Activated T-cell treated with anti-CD3 and anti-CD28 coated beads, Interleukin-2, amount 50 U/mL, for 72 hours (primary cell): ENCODE measurements at places on chromosomes 6 and 20.
A peak's percentile ranks its signal among the peaks of the same experiment; 100 is the strongest.

DNA sequence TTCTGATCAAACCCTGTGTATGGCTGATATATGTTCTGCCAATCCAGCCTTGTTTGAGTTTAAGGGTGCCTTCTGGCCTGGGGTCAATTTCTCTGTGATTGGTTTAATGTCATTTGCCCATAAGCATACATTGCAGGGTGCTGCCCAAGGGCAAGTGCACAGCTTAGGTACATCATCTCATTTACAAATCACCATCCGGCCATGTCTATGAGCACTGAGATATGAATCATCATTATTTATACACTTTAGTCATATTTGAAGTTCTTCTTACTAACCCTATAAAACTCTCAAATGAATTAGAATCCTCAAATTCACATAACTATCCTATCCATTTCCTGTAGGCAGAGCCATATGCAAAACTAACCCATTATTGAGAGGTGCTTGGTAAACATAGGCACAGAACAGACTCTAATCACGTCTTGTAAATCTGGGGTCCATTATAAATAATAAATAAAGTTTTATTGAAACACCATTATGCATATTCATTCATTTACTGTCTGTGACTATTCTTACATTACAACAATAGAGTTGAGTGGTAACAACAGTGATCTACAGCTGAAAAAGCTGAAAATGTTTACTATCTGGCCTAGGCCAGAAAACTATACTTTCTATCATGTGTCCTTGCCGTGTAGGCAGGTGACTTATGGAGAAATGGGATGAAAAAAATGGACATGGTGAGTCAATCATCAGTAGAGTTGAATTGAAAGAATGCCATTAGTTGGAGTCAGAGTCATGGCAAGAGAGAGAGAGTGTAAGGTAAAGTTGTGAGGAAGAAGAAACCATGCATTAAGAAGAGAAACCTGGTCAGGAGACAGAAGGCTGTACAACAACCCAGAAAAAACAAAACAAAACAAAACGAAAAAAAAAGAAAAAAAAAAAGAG lies 25.0 kb downstream of the KCNQ5 start:
- no peak for DNase-seq

GRCh38 chr6:38445336-38445735 lies 194.4 kb downstream of the BTBD9 start:
- DNase-seq: no peak

GRCh38 chr6:106098383-106099234 lies 12.5 kb downstream of the PRDM1 start:
- peak; percentile 86 for DNase-seq

DNA sequence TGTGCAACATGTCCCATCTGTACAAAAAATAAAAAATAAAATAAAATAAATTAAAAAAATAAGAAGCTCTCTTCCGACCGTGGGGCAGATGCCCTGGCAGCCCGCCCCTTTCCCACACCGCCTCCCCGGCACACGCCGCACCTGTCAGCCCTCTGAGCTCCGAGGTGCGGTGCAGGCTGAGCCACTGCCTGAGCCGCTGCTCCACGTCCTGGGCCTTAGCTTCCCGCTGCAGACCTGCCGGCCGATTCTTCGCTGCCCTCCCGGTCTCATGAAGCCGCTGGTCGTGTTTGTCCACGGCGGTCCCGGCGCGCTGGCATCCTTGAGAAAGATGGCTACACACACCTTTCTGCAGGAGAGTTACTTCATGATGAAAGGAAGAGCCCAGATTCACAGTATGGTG lies 10.7 kb upstream of the CLPSL2 start:
- DNase-seq: no peak

DNA sequence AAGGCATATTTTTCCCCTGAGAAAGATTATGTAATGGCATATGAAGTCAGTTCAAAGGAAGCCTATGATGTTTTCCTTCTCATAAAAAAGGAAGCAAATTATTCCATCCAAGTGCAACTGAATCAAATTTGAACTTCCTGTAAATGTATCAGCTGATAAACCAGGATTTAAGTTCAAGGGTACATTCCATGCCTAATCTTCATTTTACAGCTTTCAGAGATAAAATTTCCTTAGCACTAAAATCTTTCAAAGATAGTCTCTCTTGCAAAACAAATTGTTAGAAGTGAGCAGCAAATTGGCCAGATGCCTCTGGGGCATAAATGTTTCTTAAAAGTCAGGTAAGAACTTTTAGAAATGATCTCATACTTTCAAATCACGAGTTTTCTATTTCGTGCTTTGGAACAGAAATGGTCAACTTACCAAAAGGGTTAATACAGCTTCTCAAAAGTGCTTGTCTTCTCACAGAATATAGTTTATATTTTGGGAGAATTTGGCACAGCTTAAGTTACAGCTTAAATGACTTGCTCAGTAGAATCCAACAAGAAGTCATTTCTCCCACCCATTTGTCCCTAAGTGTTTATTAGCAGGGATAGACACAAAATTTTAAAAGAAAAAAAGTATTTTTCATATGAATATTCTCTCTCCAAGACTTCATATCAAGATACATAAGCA lies 2.7 kb upstream of the TCF21 start:
- DNase-seq: no peak

DNA sequence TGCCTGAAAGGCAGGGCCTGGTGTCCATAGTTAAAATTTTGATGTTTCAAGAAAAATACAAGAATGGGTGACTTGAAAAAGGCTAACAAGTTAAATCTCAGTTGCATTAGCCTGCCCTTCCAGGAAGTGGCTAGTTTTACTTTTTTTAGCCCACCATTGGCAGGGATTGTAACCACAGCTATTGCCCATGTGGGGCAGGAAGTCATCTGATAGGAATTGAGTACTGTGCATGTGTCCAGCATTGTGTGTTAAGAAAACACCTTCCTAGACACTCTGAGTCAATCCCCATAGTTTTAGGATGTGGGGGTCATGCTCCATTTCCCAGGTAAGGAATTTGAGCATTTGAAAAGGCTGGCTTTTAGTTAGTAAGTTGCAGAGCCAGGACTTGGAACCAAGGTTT lies 26.9 kb downstream of the LYRM2 start:
- DNase-seq: no peak

- no peak for DNase-seq
Measured at GRCh38 chr20:24617080-24617432, 147.6 kb downstream of the SYNDIG1 start.

GRCh38 chr6:157305670-157306653 lies 17.4 kb downstream of the TMEM242 start:
- DNase-seq: no peak

DNA sequence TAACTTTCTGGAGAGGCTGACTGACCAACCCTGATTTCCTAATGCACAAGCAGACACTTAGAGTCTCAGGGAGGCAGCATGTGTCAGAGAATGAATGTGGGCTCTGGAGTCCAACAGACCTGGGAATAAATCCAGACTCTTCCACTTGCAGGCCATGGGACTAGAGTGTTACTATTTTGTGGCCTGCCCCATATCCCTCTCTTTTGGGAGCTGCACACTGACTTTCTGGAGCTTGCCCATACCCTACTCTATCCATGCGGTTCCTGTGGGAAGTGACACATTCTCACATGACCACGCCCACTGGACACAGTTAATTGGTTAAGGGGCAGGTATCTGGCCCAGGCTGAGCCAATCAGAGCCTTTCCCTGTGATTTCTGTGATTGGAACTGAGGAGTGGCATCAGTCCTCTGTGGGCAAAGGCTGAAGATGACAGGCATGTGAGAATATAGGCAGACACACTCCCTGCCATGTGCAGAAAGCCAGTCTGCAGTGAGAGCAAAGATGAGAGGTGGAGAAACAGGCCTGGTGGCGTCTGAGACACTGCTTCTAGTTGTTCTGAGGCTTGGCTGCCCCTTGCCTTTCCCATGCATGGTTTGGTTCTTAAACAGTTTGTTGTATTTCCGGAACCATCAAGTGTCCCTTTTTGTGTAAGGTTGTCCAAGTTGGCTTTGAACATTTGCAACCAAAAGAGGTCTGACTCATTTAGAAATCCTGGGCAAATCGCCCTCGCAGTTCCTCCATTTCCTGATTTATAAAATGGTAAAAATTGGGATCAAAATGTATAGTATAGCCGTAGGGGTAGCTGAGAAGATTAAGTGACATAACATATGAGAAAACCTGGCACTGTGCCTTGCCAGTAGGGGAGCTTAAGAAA lies 125.6 kb downstream of the CDC5L start:
- no peak for DNase-seq

DNA sequence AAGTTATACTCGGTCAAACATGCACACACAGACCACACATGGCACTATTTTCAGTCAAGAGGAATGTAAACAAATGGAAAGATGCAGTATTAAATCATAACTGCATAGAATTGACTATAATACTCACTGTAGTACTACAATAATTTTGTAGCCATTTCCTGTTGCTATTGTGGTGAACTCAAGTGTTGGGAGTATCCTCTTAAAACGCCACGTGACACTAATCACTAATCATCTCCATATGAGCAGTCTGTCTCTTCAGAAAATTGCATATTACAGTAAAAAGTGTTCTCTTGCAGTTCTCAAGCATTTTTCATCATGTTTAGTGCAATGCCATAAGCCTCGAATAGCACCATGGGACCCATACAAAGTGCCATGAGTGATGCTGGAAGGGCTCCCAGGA lies 258.7 kb upstream of the ID4 start:
- no peak for DNase-seq

DNA sequence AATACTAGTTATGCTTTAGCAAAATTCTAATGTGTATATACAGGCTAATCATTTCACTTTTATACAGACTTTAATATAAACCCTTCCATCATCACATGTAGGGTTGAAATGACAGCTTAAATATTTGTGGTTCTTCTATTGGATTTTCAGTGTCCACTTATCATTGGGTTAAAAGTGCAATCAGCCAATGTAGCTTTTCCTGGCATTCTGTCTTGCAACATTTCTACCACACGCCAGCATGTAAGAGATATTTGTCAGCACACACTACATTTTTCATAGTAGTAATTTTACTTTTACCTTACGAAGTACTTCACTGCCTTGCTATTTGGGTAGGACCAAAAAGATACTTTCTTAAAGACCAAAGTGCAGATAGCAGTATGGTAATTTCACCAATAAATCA lies 252.0 kb downstream of the TBX18 start:
- no peak for DNase-seq

DNA sequence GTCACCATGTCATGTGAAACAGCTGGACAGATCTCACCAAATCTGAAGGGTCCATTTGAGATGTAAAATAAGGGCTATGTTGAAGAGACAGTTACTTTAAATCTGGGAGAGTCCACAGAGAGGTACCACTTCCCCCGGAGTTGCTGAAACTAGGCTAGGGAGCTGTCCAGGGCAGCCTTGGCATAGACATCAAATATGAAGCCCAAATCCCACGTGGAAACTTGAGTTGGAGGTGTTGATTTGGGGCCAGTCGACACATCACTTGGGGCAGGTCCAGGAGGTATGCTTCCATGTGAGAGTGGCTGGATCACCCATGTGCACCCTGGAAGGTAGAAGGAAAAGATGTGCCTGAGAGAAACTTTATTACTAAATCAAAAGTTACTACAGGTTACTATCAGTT lies 12.0 kb upstream of the SERPINB9 start:
- DNase-seq: no peak

DNA sequence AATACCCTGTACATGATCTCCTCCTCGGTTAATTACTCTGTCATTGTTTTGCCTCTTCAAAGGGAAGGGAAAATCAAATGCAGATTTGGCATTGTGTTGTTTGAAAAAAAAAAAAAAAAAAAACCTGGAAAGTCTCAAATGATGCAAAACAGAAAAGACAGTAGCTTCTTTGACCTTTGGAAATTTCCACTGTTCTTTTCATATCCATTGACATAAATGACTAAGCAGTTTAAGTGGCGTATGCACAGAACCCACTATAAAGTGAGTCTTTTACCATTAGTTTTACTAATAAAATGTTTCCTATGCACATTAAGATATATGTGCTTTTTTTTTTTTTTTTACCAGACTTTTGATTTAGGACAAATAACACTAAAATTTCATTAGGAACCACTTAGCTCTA lies 704.3 kb downstream of the TFAP2A start:
- DNase-seq: no peak
